ENCODE measurements at places on chromosomes 12 and 14. TPM values are rescaled to one million over a fixed set of nuclear protein-coding genes. Genes with fewer than 3 reads are reported as not detected.

Gene PIWIL1
- total RNA-seq = not detected

Gene MYH7
- 0.43 TPM for total RNA-seq

Gene HSPB8
- 8.9 TPM for total RNA-seq

Gene MLF2
- 38.5 TPM for total RNA-seq

Gene HSPA2
- 6.2 TPM for total RNA-seq

Gene AICDA
- not detected for total RNA-seq

Gene PZP
- not detected for total RNA-seq

Gene KRT78
- total RNA-seq = not detected

Gene GCH1
- total RNA-seq = 16.2 TPM

Gene GLIPR1L2
- 1.2 TPM for total RNA-seq

Gene GPR84
- total RNA-seq = 0.87 TPM

Gene FLVCR2
- total RNA-seq = 6.3 TPM

Gene TAS2R50
- 0.47 TPM for total RNA-seq

Gene PCK2
- total RNA-seq = 25.3 TPM

Gene CLMN
- 78.1 TPM for total RNA-seq

Gene KITLG
- 6.3 TPM for total RNA-seq

Gene TMTC1
- total RNA-seq = 2.7 TPM

Gene ZNF385A
- 8.2 TPM for total RNA-seq

Gene SSTR1
- total RNA-seq = 3.5 TPM

Gene PPM1H
- 10.1 TPM for total RNA-seq

Gene SERPINA10
- 0.39 TPM for total RNA-seq

Gene C12orf56
- not detected for total RNA-seq

Gene CAPZA3
- not detected for total RNA-seq

Gene LRP1-AS
- not detected for total RNA-seq

Gene MYF6
- not detected for total RNA-seq

Gene NTN4
- 22.2 TPM for total RNA-seq

Gene CCDC198
- 24.1 TPM for total RNA-seq

Gene CACNA1C
- 1.2 TPM for total RNA-seq

Gene DLK1
- total RNA-seq = 15.0 TPM

Gene MAP3K9
- total RNA-seq = 4.9 TPM

Gene COCH
- total RNA-seq = 7.9 TPM

Gene PPP4R4
- total RNA-seq = 1.3 TPM

Gene RNF212B
- total RNA-seq = not detected

Gene NRIP2
- total RNA-seq = 0.23 TPM

Gene CCDC175
- not detected for total RNA-seq

Gene SERPINA3
- 1,711 TPM for total RNA-seq

Gene TEX52
- not detected for total RNA-seq

Gene NDUFA12
- 20.7 TPM for total RNA-seq

Gene MYF5
- total RNA-seq = not detected

Gene PLBD1
- 8.7 TPM for total RNA-seq

Gene DBX2
- total RNA-seq = 0.09 TPM

Gene NAA25
- 7.6 TPM for total RNA-seq

Gene WIF1
- 0.08 TPM for total RNA-seq

Gene G2E3
- total RNA-seq = 5.2 TPM

Gene ADCY4
- 3.2 TPM for total RNA-seq

Gene HOXC10
- total RNA-seq = not detected

Gene DPY19L2
- 1.8 TPM for total RNA-seq

Gene SPTSSA
- 9.5 TPM for total RNA-seq

Gene CFAP54
- 0.14 TPM for total RNA-seq

Gene OTUB2
- total RNA-seq = 0.79 TPM

Gene FITM1
- 2.7 TPM for total RNA-seq

Gene PLEKHG7
- 0.81 TPM for total RNA-seq

Gene SIRT4
- total RNA-seq = 2.2 TPM

Gene AQP5
- total RNA-seq = 1.5 TPM
